ENCODE measurements at places on chromosomes 6 and 20.
A peak's percentile ranks its signal among the peaks of the same experiment; 100 is the strongest.

GRCh38 chr6:42158631-42159030, 14.5 kb upstream of the GUCA1A start:
- DNase-seq, result no peak

- DNase-seq, result no peak
These were observed 1042.2 kb downstream of the EPHA7 start for GRCh38 chr6:92377137-92377536.

DNA sequence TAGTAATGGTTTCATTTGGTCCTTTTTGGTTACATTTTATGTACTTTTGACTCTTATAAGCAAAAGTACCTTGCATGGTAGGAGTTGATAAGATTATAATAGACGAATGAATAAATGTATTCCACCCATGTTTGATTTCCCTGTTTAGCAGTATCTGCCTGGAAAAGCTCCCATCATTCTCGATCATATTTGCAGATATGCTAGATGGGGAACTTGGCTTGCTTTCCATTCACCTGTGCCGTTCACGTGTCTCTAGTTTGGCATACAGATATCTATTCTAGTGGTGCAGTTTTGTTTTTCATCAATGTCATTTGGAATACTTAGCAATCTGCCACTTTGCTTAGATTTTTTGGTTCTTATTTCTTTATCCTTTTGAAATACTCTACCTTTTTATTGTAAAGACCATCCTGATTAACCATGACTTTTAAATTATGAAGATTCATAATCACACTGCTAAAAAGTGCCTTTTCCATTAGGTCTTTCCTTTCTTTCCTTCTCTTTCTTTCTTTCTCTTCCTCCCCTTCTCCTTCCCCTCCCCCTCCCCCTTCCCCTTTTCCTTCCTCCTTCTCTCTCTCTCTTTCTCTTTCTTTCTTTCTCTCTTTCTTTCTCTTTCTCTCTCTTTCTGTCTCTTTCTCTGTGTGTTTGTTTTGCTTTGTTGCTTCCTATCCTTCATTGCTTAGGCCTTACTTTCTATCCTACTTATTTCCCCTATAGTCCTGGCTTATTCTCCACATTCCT, 40.4 kb downstream of the ANKS1A start:
- DNase-seq, result no peak

- DNase-seq, result no peak
These were observed 36.3 kb downstream of the PDE10A start for GRCh38 chr6:165626711-165627110.

DNA sequence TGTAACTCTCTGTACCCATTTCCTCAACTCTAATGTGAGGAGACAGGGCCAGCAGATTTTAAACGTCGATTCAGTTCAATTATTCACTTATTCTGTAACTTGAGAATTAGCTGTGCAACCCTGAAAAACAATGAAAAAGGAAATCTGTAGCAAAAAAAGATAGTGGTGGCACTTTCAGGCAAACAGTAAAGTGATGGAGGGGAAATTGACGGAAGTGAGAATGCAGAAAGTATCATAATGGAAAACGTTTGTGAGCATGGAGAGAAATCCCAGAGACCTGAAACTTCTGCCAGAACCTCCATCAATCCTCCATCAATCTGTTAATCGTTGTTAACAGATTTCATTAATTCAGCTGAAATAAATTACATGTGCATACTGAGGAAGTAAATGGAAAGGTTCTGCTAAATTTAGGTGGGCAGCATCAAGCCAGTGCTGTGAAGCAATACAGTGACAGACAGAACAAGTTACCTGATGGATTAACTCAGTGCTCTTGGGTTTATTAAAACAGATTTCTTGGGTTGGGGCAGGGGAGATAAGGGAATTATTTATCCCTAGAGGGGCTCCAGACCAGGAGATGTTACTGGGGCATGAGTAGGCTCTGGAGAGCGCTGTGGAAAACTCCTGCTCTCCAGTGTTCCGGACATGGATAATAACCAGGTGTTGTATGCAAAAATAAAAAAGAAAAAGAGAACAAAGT, 17.5 kb downstream of the KIZ start:
- no peak for DNase-seq

DNA sequence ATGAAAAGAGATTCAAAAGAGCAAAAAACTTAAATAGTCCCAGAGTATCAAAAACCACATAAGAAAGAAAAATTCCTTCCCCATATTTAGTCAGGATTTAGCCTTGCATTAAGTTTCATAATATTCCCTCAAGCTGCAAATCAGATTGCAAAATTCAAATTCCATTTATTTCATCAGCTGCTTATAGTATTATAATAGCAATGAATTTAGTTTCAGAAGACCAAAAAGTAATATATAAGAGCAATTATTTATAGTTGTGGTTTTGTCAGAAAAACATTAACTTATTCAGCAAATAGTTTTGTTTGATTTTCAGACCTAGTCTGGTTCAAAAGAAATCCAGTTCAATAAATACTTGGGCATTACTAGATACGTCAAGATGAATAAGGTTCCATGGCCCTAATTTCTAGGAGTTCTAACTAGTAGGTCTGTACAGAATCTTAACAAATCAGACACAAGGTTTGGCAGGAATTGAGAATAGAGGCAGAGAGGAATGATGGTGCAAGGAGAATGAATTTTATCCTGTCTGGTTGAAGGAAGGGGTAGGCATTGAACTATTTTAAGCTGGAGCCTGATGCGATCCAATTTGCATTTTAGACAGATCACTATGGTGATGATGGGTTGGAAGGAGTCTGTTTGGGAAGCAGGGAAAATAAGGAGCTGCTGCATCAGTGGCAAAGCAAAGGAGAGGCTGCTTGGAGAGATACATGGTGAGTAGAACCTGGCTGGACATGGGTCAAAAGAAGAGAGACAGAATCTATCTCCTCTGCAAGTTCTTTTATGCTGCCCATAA, 163.9 kb upstream of the STXBP5 start:
- DNase-seq, result no peak

DNA sequence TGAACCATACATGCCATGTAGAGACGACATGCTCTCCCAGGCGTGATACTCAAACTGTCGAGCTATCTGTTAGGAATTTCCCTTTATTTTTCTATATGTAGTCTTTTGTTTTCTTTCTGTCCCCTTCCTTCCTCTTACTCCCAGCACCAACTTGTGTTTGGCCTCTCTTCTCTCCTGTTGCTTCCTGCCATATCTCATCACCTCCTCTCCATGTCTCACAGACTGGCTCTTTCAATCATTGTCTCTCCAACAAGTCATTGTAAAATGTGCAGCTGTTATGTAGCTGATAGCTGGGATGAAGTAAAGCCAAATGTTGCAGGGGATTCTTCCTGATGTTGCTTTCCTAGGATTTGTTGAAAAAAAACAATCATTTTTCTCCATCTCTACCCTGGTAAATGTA, 234.5 kb downstream of the TMEM242 start:
- DNase-seq, result no peak

DNA sequence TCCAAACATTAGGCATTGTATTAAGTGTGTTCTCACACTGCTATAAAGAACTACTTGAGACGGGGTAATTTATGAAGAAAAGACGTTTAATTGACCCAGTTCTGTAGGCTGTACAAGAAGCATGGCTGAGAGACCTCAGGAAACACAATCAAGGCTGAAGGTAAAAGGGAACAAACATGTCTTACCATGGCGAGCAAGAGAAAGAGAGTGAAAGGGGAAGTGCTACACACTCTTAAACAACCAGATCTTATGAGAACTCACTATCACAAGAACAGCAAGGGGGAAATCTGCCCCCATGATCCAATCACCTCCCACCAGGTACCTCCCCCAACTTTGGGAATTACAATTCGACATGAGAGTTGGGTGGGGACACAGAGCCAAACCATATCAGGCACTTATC, 86.6 kb upstream of the TOP1 start:
- no peak for DNase-seq

GRCh38 chr20:49712996-49713752, 504 bp downstream of the B4GALT5 start:
- DNase-seq, result peak; percentile 4

GRCh38 chr6:167146977-167147376, 10.8 kb downstream of the GPR31 start:
- no peak for DNase-seq

- no peak for DNase-seq
These were observed 83.9 kb upstream of the CEP85L start for GRCh38 chr6:118735320-118735719.
